ENCODE measurements at places on chromosomes 5 and 9. TPM values are rescaled to one million over a fixed set of nuclear protein-coding genes. Genes with fewer than 3 reads are reported as not detected.

- H3K36me3 ChIP-seq = no peaks in the 10 kb centered on the region
- H3K4me3 ChIP-seq = no peak overlapping the region
- H3K27me3 ChIP-seq = no peaks in the 10 kb centered on the region
- DNase-seq = no peak
These were observed 76.5 kb downstream of the DAP start for GRCh38 chr5:10684303-10685086.

DNA sequence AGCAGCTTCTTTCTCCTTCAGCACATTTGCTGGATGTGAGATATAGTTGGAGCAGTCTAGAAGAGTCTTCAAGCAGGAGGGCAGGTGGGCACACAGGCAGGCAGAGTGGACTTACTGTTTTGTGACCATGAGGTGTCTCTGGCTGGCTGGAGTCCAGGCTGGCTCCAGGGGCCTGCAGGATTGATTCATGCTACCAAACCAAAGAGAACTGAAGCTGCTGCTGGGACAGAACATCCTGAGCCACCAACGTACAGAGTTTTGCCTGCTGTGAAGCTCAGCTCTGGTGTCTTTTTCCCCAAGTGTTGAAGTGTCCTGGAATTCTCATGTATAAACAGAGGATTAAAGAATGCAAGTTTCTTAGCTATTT lies 45.7 kb downstream of the CYSTM1 start:
- no peaks in the 10 kb centered on the region for H3K36me3 ChIP-seq
- no peak for DNase-seq
- no peak overlapping the region for H3K27ac ChIP-seq
- H3K4me1 ChIP-seq = no peaks in the 10 kb centered on the region
- no peak overlapping the region for H3K4me3 ChIP-seq

- no peak overlapping the region for H3K4me3 ChIP-seq
- H3K4me1 ChIP-seq = peaks cover 12% of the 10 kb centered on the region
- DNase-seq = no peak
These were observed 1.5 kb downstream of the DOLK start for GRCh38 chr9:128945798-128946501.

- no peak overlapping the region for H3K27ac ChIP-seq
- H3K4me3 ChIP-seq = no peak overlapping the region
- H3K36me3 ChIP-seq = no peaks in the 10 kb centered on the region
- DNase-seq = no peak
These were observed 92.8 kb downstream of the ARHGEF28 start for GRCh38 chr5:73718762-73719161.

- no peaks in the 10 kb centered on the region for H3K36me3 ChIP-seq
- no peak for DNase-seq
- no peaks in the 10 kb centered on the region for H3K4me1 ChIP-seq
- H3K4me3 ChIP-seq = no peak overlapping the region
These were observed 14.9 kb downstream of the FAM151B start for GRCh38 chr5:80502800-80503199.

- H3K27me3 ChIP-seq = no peaks in the 10 kb centered on the region
- no peaks in the 10 kb centered on the region for H3K36me3 ChIP-seq
- no peak overlapping the region for H3K27ac ChIP-seq
- H3K4me1 ChIP-seq = no peaks in the 10 kb centered on the region
These were observed 160.4 kb downstream of the SPATA31D1 start for GRCh38 chr9:82148901-82149461.

GRCh38 chr9:126000256-126000655 lies 253.1 kb downstream of the PBX3 start:
- H3K4me1 ChIP-seq = no peaks in the 10 kb centered on the region
- H3K27ac ChIP-seq = no peak overlapping the region
- no peaks in the 10 kb centered on the region for H3K27me3 ChIP-seq

DNA sequence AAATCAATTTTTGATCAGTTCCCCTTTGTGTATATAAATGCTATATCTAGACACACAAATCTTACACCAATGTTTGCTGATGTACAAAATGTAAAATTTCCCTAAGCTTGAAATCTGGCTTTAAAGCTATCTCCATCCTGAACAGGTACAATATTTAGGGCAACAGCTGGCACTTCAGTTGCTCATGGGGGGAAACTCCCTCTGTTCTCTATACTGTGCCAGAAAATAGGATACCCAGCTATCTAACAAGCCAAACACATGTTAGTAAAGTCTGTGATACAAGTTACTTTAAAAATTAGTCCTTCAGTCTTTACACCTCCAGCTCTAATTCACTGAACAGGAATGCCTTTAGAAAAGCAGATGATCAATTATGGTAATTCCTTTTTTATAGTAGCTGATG lies 191.8 kb downstream of the SLF1 start:
- no peak overlapping the region for H3K27ac ChIP-seq
- no peaks in the 10 kb centered on the region for H3K4me1 ChIP-seq
- H3K4me3 ChIP-seq = no peak overlapping the region
- H3K27me3 ChIP-seq = no peaks in the 10 kb centered on the region
- no peak for DNase-seq
- H3K36me3 ChIP-seq = no peaks in the 10 kb centered on the region

- no peak overlapping the region for H3K27ac ChIP-seq
- peak overlapping the region; percentile 93 for H3K4me3 ChIP-seq
- DNase-seq = no peak
- H3K4me1 ChIP-seq = peaks cover 19% of the 10 kb centered on the region
- no peaks in the 10 kb centered on the region for H3K27me3 ChIP-seq
- H3K36me3 ChIP-seq = no peaks in the 10 kb centered on the region
These were observed 1.5 kb downstream of the DCAF10 start for GRCh38 chr9:37801959-37802711.

DNA sequence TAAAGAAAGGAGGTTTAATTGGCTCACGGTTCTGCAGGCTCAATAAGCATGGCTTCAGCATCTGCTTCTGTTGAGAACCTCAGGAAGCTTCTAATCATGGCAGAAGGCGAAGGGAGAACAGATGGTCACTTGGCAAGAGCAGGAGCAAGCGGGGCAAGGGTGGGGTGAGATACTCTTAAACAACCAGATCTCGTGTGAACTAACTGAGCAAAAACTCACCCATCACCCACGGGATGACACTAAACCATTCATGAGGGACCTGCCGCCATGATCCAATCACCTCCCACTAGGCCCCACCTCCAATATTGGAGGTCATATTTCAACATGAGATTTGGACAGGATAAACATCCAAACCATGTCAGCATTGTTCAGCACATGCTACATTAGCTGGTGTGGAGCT lies 89.1 kb upstream of the HAND1 start:
- H3K27me3 ChIP-seq = no peaks in the 10 kb centered on the region
- H3K4me1 ChIP-seq = no peaks in the 10 kb centered on the region
- H3K4me3 ChIP-seq = no peak overlapping the region
- DNase-seq = no peak
- no peaks in the 10 kb centered on the region for H3K36me3 ChIP-seq

GRCh38 chr5:67816456-67816855 lies 399.1 kb upstream of the PIK3R1 start:
- H3K4me3 ChIP-seq = no peak overlapping the region
- no peaks in the 10 kb centered on the region for H3K36me3 ChIP-seq
- H3K27ac ChIP-seq = peak overlapping the region; percentile 70
- DNase-seq = no peak

GRCh38 chr5:15932066-15932465 lies 247.5 kb downstream of the MARCHF11 start:
- DNase-seq = no peak
- H3K27me3 ChIP-seq = no peaks in the 10 kb centered on the region
- no peaks in the 10 kb centered on the region for H3K36me3 ChIP-seq

- no peaks in the 10 kb centered on the region for H3K27me3 ChIP-seq
- peaks cover 24% of the 10 kb centered on the region for H3K4me1 ChIP-seq
- H3K36me3 ChIP-seq = no peaks in the 10 kb centered on the region
- no peak overlapping the region for H3K27ac ChIP-seq
- no peak overlapping the region for H3K4me3 ChIP-seq
These were observed 72.1 kb downstream of the COL27A1 start for GRCh38 chr9:114227288-114228015.

DNA sequence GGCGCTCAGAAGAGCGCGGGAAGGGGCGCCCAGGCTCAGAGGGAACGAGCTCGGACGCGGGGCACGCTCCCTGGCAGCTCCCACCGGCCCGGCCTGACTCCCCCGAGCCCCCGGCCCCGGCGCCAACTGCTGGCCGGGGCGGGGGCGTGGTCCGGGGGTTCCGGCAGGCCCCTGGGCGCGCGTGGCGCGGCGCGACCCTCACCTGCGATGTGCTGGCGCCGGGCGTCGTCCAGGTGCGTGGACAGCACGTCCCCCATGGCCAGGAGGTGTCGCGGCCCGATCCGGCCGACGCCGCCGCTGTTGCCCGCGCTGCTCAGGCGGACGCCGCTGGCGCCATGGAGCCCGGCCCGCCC lies 43.5 kb upstream of the STXBP1 start:
- peaks cover 31% of the 10 kb centered on the region for H3K4me1 ChIP-seq
- H3K27ac ChIP-seq = peak overlapping the region; percentile 87
- DNase-seq = no peak
- no peaks in the 10 kb centered on the region for H3K27me3 ChIP-seq

DNA sequence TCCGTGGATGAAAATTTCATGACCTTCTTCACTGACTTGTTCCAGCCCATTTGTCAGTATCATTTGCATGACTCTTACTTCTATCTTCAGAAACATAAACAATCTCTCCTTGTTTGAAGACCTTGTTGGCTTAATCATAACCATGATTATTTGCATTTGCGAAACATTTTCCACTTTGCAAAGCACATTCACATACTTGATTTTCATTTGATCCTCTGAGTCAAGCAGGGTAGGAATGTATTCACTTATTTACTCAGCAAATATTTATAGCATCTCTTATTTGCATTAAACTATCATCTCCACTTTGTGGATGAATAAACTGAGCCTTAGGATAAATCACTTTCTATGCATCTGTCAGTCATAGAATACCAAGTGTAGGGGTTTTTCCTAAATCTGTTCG lies 343.0 kb upstream of the SGCD start:
- DNase-seq = no peak
- no peaks in the 10 kb centered on the region for H3K4me1 ChIP-seq
- no peak overlapping the region for H3K27ac ChIP-seq

GRCh38 chr5:82599692-82600091 lies 321.5 kb upstream of the RPS23 start:
- no peaks in the 10 kb centered on the region for H3K27me3 ChIP-seq
- H3K36me3 ChIP-seq = no peaks in the 10 kb centered on the region
- no peaks in the 10 kb centered on the region for H3K4me1 ChIP-seq
- no peak overlapping the region for H3K4me3 ChIP-seq

DNA sequence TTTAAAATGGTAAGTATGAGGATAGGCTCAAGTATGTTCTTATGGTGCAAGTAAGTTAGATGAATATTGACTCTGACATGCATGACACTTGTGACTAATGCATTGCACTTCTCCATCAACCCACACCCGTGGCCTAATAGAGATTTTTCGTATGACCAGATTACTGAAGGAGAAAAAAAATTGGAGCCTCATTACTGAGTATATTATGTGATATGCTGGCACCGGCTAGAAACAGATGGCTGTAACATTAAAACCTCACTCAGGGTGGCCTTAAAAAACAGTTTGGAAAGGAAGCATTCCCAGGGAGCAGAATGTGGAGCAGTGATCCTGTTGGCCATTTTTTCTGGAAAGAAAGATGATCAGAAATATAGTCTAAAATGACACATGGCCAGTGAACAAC lies 766.4 kb downstream of the PRELID2 start:
- no peak for DNase-seq
- H3K4me1 ChIP-seq = no peaks in the 10 kb centered on the region
- no peaks in the 10 kb centered on the region for H3K27me3 ChIP-seq
- H3K4me3 ChIP-seq = no peak overlapping the region

DNA sequence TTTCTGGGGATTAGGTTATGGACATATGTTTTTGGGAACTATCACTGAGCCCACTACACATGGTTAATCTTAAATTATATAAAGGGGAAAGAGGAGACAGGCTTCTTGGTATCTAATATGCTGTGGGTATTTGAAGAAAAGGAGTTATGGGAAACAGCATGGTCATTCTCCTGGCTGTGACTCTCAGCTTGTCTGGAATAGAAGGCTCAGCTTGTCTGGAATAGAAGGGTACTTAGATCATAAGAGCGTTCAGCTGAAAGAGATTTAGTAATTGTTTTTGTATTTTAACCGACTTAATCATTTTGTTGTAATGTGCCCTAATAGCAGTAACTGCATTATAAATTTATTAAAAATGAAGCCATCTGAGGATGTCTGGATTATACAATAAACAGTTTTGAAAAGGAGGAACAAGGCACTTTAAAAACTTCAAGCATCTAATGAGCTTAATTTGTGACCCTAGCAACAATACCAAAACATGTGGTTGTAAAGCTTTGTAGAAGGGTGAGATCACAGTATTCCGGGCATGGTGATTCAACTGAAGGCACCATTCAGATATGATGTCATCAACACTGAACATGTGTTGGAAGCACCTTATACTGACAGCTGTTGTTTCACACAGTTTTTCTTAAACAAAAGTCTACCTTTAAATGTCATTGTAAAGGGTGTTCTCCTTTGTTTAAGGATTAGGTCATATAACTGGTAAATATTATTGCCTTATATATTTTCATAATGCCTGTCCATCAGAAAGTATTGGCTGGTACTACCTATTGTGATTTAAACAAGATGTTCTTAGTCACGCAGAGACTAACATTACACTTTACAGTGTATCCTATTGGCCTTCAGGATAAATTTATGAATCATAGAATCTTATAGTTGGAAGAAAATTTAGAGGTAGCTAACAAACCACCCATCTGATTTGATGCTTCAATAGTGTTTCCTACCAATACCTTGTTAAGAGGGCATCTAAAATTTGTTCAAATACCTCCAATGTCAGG lies 2174.1 kb upstream of the WWC1 start:
- no peaks in the 10 kb centered on the region for H3K4me1 ChIP-seq
- no peaks in the 10 kb centered on the region for H3K36me3 ChIP-seq
- no peak for DNase-seq
- H3K4me3 ChIP-seq = no peak overlapping the region

SH3TC2 gene
- total RNA-seq = 136 TPM

N4BP3 gene
- 3.2 TPM for total RNA-seq

HEMGN gene
- total RNA-seq = 43.5 TPM

QSOX2 gene
- 23.3 TPM for total RNA-seq

PITX1 gene
- total RNA-seq = 4.1 TPM

OTP gene
- 0.39 TPM for total RNA-seq

STKLD1 gene
- 20.9 TPM for total RNA-seq

INSYN2B gene
- 2.3 TPM for total RNA-seq

SPAAR gene
- total RNA-seq = 56.9 TPM

VDAC1 gene
- 127 TPM for total RNA-seq

FSD1L gene
- total RNA-seq = 9.4 TPM
